ENCODE measurements at places on chromosomes 6 and 20.

DNA sequence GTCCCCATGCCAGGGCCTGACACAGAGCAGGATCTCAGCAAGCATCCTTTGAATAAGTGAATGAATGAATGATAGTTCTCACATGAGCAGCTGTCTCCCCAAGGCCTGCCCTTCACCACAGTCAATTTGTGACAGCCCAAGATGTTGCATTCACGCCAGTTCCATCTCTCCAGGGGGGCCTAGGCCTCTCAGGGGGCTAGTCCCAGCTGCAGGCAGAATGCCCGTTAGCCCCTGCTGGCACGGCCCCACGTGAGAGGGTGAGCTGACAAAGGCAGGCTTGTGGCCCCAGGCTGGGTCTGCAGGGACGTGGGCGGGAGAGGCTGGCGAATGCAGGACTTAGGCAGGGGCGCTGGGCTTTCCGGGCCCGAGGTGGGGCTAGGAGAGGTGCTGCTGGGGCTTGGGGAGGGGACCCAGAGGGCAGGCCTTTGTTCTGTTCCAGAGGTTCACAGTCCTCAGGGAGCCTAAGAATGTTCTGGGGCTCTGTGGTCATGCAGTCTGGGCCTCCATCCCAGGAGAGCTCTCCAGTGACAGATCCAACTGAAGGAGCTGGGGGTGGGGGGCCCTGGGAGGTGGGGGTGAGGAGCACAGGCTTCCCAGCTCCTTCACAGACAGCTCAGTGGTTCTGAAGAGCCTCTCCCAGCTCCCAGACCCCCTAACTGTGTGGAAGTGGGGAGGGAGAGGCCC lies 30.5 kb upstream of the TLDC2 start:
- DNase-seq = no peak

DNA sequence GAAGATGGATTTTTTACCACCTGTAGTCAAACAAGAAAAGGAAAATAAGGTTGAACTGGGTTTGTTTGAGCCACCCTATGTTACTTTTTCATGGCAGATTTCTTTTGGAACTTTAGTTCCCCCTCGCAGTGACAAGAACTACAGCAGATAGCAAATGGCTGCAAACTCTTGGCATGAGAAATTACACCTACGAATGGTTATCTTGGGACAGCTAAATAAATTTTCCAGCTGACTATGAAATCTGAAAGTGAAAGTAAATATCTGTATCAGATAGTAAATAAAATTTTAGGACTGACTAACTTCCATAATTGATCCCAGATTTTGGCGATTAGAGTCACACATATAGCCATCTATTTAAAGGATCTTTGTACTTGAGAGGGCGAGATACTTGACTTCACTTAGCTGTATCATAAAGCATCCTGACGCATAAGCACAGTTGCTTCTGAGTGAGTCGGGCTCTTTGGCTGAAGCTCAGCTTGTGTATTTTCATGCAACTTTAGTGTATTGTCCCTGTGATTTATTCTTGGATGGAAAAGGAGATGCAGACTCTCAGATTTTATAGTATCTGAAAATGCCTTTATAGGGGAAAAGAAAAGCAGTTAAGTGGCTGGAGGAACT lies 125.3 kb upstream of the B3GAT2 start:
- DNase-seq = no peak

DNA sequence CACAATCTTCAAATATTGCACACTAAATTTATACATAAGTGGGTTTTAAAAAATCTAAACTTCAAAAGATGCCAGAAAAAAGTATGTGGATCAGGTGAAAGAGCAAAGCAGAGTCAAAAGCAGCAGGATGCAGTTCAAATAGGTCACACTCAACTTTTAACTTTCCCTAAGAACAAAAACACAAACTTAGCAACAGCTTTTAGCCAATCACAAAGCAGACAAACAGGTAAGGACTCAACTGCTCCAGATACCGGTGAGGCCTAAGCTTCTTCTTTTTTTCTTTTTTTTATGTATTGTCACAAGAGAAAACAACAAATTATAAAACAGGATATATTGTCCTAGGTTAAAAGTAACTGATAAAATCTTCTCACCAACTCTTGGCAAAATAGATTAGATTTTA lies 74.7 kb downstream of the SESN1 start:
- no peak for DNase-seq

- DNase-seq = no peak
Observed at GRCh38 chr6:91813641-91814040, 1226.8 kb upstream of the MAP3K7 start.

DNA sequence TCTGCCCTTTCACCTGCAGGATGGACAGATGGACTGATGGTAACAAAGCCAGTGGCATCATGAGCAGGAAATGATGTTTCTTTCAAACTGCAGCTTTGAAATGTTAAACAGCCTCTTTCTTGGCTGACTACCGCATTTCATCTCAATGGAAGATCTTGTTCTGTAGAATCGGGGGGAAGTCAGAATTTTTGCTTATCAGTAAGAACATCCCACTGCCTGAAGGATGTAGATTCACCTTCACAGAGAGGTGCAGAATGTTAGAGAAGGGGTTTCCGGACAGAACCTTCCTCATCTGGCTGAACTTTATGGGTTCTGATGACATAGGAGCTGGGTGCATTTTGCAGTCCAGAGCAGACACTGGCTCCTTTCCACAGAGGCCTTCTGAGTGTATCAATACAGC lies 32.7 kb downstream of the GGTLC1 start:
- DNase-seq = no peak

- DNase-seq = no peak
Observed at GRCh38 chr6:30238178-30238795, 25.1 kb upstream of the TRIM26 start.

DNA sequence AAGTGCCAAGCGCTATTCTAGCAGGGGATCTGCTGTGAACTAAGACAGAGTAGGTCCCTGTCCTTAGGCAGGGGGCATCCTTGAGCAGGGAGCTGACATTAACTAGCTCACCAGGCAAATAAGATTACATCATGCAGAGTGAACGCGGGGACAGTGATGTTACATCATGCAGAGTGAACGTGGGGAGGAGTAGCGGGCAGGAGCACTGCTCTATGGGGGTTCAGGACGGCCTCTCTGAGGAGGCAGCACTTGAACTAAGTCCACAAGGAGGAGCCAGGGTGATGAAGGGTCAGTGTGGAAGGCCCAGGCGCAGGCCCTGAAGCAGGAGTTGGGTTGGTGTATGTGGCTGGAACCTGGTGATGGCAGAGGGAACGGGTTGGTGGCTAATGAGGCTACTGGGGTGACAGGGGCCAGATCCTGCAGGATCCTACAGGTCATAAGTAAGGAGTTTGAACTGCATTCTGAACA lies 38.7 kb downstream of the KAT14 start:
- DNase-seq = no peak

DNA sequence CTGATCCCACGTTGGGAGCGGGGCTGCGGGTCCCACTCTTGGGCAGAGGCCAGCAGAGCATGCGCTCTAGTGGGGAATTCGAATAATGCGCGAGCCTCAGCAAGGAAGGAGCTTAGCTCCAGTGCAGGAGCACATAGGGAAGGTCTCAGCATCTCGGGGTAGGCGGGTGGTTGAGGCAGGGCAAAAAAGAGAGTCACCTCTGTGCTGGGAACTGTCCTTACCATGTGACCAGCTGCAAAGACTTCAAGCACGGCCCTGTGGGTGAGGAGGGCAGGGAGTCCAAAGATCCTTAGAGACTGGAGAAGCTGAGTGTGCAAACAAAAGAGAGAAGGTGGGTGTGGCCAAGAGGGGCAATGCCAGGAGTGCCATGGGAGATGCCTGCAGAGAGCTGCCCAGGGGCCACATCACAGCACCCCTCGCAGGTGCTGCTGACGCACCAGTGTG lies 79.2 kb upstream of the CD93 start:
- no peak for DNase-seq

GRCh38 chr6:149250951-149251350 lies 66.6 kb upstream of the TAB2 start:
- no peak for DNase-seq

- no peak for DNase-seq
Observed at GRCh38 chr6:44837255-44837654, 449.7 kb downstream of the CDC5L start.

- no peak for DNase-seq
Observed at GRCh38 chr6:53691252-53691651, 25.7 kb upstream of the KLHL31 start.

- no peak for DNase-seq
Observed at GRCh38 chr20:32507998-32508774, 76.9 kb downstream of the NOL4L start.

GRCh38 chr6:163720005-163720404 lies 305.5 kb downstream of the QKI start:
- DNase-seq = no peak

DNA sequence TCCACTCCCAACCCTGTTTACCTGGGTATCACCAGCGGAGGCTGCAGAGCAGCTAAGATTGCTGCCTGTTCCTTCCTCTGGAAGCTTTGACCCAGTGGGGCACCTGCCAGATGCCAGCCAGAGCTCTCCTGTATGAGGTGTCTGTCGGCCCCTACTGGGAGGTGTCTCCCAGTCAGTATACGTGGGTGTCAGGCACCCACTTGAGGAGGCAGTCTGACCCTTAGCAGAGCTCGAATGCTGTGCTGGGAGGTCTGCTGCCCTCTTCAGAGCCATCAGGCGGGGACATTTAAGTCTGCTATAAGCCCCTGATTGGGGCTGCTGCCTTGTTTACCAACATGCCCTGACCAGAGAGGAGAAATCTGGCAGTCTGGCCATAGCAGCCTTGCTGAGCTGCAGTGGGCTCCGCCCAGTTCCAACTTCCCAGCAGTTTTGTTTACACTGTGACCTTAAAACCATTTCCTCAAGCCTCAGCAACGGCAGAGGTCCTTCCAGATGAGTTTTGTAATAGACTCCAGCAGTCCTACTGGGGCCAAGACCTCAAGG lies 2.8 kb downstream of the RAET1E start:
- no peak for DNase-seq

GRCh38 chr20:38110525-38111178 lies 54.4 kb downstream of the TGM2 start:
- DNase-seq = no peak

DNA sequence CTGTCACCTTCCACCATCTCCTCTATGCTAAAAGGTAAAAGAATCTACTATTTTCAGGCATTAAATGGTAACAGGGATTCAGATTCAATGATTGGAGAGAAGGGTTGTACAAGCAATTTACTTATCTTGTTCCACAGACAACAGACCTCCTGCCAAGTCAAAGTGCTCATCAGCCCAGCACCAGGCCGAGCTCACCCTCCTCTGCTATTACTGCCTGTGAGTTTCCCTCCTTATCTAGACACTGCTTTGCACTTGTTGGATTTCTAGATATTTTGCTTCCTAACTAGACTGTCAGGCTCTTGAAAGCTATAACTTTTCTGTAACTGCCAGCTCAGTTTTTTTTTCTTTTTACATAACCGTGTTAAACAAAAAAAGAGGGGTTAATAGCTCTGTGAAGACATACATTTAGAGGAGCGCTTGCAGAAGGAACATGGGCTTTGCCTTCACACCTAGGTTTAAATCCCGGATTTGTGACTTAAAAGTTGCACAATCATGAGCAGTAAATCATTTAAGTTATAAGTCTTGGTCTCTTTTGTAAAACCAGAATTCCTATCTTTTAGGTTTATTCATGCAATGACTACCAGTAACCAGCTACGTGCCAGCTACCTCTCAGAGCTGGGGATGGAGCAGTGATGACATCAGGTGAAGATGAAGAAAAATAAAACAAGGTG lies 1.1 kb upstream of the FAM162B start:
- DNase-seq = no peak

GRCh38 chr6:35058865-35059522 lies 82.1 kb downstream of the TCP11 start:
- no peak for DNase-seq

DNA sequence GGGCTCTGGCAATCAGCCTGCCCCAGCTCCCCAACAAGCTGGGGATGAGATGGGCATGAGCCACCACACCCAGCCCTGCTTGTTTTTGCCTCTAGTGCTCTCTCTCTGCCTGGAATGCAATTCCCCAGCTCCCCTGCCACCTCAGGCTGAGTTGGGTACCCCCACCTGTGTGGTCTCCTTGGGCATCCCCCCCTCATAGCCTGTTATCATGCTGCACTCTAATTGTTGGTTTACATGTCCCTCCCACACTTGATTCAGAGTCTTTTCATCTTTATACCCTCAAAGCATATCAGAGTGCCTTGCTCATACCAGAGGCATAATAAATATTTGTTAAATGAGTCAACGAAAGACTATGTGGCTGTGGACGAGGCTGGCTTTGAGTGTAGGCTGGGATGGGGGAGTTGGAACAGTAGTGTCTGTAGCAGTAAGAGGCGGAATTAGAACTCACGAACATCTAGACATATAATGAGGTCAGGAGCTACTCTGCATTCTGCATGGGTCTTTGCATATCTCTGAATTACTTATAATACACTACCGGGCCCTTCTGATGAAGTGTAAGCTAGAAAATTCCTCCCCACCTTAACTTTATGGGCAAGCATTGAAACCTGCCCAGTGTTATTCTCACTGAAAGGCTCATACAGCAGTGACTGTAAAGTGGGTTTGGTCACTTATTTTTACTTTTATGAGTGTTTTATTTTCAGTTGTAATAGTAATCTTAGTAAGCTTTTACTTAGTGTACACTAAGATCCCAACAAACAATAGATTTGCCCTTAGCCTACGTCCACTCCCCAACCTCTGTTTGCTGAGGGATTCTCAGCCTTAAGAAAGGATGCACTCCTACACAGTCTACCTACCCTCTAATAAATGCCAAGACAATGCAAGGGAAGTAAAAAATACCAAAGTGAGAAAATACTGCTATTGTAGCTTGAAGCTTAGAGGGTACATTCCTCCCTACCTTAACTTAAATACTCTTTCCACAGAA lies 58.7 kb downstream of the EDN1 start:
- no peak for DNase-seq

DNA sequence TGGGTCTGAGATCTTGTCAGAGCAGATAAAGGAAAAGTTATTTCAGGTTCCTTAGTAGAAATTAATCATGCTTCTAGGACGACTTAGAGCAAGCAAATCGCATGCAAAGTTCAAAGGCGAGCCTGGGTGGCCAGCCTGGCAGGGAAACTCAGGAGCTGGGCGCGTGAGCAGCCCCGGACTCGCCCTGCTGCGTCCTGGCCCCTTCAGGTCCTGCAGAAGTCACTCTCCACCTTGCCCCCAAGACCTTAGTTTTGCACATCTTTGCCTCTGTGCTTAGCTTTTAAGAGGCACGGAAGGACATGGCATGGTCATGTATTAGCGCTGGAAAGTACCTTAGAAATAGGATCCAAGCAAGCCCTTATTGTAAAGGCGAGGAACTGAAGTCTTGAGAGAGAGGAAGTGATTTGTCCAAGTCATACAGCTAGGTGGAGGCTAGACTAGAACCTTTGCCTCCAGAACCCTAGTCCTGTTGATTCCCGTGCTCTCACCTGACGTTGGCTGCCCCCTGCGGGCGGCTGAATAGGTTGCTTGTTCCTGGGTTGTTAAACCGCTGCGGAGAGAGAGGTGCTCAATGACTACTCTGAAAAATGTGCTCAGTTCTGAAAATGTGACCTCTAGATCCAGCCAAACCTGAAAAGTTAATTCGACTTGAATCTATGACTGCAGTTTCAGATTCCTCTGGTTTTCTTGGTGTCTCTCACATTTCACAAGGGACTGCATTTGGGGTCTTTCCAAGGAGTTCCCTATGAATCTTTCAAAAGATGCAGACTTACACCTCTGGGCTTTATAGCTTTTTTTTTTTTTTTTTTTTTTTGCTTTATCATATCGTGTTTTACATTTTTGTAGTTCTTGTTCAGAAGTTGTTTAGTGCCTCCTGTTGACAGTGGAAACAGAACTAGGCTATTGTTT lies 2.7 kb downstream of the MYB start:
- peak; percentile 20 for DNase-seq

Data from NCI-H1930 (cell line).